Activated CD8-positive, alpha-beta T cell treated with anti-CD3 and anti-CD28 coated beads, Interleukin-2, amount 10 ng/mL, durations not matched to agents 7 days and 5 days (primary cell): ENCODE measurements at places on chromosomes 3 and 15. TPM values are rescaled to one million over a fixed set of nuclear protein-coding genes. Genes with fewer than 3 reads are reported as not detected.

Gene ZNF445
- total RNA-seq, result 25.6 TPM

Gene PDCD10
- total RNA-seq, result 72.2 TPM

Gene KY
- not detected for total RNA-seq

Gene AMT
- 3.8 TPM for total RNA-seq

- no peaks in the 10 kb centered on the region for H3K4me1 ChIP-seq
- no peaks in the 10 kb centered on the region for H3K27me3 ChIP-seq
- no peak for DNase-seq
- H3K36me3 ChIP-seq, result peaks cover 3% of the 10 kb centered on the region
These were observed 35.5 kb downstream of the ZBTB20 start for GRCh38 chr3:115111632-115112031.

DNA sequence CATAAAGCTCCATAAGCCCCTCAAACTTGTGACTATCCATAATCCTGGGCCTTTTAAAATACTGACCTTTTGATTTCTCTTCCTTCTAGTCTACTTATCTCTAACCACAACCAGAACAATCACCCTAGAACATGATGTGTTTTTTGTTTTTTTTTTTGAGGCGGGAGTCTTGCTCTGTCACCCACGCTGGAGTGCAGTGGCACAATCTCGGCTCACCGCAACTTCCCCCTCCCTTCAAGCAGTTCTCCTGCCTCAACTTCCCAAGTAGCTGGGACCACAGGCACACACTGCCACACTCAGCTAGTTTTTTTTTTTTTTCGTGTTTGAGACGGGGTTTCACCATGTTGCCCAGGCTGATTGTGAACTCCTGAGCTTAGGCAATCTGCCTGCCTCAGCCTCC, 25.1 kb downstream of the VPS39 start:
- no peak for DNase-seq
- H3K4me1 ChIP-seq, result no peaks in the 10 kb centered on the region

DNA sequence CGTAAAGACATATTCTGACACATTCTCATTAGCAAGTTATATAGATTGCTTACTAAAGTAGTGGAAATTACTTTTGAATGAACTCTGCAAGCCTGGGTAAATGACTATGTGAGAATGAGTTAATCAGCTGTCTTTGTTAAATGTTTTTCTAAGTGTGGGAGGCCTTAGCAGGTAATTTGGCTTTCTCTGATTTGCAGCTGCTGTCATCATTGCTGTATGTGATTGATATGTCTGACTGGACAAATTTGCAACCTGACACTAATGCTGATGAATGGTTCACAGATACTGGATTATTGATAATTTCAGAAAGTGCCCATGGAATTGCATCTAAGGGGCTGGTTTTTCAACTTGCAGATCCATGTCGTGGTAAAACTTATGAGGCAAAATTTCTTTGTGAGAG, 372.2 kb upstream of the SGO1 start:
- H3K4me3 ChIP-seq, result no peak overlapping the region
- H3K4me1 ChIP-seq, result no peaks in the 10 kb centered on the region
- DNase-seq, result no peak

DNA sequence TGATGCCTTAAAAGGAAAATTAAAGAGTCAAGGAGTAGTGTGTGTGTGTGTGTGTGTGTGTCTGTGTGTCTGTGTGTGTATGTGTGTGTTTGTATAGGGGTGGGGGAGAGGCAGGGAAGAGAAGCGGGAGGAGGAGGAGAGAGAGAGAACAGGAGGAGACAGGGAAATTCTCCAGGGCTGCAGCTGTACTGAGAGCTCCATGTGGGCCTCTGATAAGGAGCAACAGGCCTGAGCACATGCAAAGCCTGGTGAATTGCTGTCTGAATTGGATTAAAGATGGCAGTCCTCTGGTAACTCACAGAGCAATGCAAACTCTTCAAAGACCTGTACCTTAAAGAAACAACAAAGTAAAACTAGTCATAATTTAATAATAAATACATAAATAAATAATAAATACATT, 70.6 kb downstream of the SEMA6D start:
- H3K4me1 ChIP-seq, result no peaks in the 10 kb centered on the region
- no peaks in the 10 kb centered on the region for H3K36me3 ChIP-seq
- DNase-seq, result no peak
- H3K27me3 ChIP-seq, result no peaks in the 10 kb centered on the region

- no peak for DNase-seq
- no peak overlapping the region for H3K27ac ChIP-seq
These were observed 131.5 kb upstream of the KCNH8 start for GRCh38 chr3:19016851-19017250.

GRCh38 chr15:94297558-94297957, 66.2 kb downstream of the MCTP2 start:
- peaks cover 79% of the 10 kb centered on the region for H3K4me1 ChIP-seq
- peaks cover 41% of the 10 kb centered on the region for H3K36me3 ChIP-seq
- DNase-seq, result no peak

- no peak for DNase-seq
- H3K27me3 ChIP-seq, result peaks cover 17% of the 10 kb centered on the region
- no peaks in the 10 kb centered on the region for H3K36me3 ChIP-seq
These were observed 179.9 kb upstream of the THBS1 start for GRCh38 chr15:39400821-39401550.

GRCh38 chr3:187640569-187641059, 29.6 kb downstream of the SST start:
- H3K27me3 ChIP-seq, result peaks cover 21% of the 10 kb centered on the region
- no peak overlapping the region for H3K4me3 ChIP-seq
- H3K4me1 ChIP-seq, result no peaks in the 10 kb centered on the region
- no peak overlapping the region for H3K27ac ChIP-seq

DNA sequence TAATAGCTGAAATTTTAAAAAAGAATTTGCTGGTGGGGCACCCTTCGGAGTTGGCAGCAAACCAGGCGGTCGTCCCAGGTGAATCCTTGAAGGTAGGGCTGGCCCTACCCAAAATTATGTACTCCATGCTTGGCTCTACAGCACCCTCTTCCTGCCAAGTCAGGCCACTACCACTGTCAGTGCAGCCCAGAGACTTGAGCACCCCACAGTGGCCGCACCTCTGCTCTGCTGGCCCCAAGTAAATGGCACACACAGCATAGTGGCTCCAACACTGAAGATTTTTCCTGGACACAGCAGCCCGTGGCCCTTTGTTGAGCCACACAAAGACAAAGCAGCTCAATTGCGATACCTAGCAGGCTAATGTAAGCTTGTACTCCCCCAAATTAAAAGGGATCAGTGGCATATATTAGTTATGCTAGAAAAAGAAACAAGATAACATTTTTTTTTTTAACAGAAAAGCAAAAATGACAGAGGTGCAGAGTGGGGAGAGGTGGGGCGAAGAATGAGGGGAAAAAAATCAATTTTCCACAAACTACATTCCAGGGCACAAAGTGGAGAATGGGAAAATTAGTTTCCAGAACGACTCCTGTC, 250.5 kb downstream of the UACA start:
- H3K4me1 ChIP-seq, result peaks cover 31% of the 10 kb centered on the region
- H3K27me3 ChIP-seq, result peaks cover 27% of the 10 kb centered on the region
- no peak overlapping the region for H3K4me3 ChIP-seq
- peak; percentile 79 for DNase-seq
- no peak overlapping the region for H3K27ac ChIP-seq

- no peak overlapping the region for H3K27ac ChIP-seq
- DNase-seq, result no peak
- peaks cover 7% of the 10 kb centered on the region for H3K27me3 ChIP-seq
These were observed 684.6 kb upstream of the NR2F2 start for GRCh38 chr15:95645791-95646338.

DNA sequence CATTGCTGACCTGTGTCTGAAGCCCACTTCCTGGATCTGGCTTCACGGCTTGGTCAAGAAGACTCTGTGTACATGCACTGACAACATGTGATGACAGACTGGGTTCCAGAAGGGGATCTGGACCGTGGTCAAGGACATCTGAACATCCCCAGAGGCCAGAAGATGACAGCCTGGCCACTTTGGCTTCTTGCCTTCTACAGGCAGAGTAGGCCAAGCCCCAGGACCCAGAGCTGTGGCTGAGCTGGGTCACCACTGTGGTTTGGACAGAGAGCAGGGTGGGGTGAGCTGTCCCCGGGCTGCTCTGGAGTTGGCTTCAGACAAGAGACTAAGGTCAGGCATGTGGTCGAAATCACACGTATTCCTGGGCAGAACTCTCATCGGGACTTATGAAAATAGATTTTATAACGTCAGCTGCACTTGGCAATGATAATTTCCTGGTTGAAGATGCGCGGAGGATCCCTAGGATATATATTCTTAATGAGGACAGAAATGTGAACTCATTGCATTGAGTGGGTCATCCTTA, 114.1 kb upstream of the FRMD4B start:
- no peaks in the 10 kb centered on the region for H3K36me3 ChIP-seq
- DNase-seq, result no peak
- H3K4me1 ChIP-seq, result no peaks in the 10 kb centered on the region
- H3K27ac ChIP-seq, result no peak overlapping the region
- no peak overlapping the region for H3K4me3 ChIP-seq

DNA sequence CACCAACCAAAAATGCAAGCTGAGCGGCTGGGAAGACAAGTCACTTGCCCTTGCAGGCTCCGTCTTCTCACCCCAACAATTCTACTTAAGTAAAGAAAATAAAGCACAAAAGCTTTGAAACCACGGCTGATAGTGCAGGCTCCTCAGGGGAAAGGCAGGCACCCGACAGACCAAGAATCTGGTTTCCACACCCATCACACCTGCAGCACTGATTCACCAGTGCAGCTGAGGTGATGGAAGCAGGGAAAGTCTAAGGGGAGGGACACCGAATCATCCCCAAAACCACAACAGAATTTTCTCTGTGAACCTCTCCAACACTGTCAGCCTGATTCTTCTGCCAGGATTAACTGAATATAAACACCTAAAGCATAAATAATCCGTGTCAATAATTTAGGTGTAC, 62.0 kb upstream of the NSMCE3 start:
- no peaks in the 10 kb centered on the region for H3K27me3 ChIP-seq
- no peaks in the 10 kb centered on the region for H3K36me3 ChIP-seq
- no peak overlapping the region for H3K27ac ChIP-seq
- H3K4me3 ChIP-seq, result no peak overlapping the region
